ENCODE measurements at places on chromosomes 16 and 17.

- peak; percentile 70 for DNase-seq
These were observed 38.1 kb downstream of the SOST start for GRCh38 chr17:43720311-43721060.

GRCh38 chr16:12796498-12796897 lies 7.2 kb downstream of the CPPED1 start:
- DNase-seq, result no peak

GRCh38 chr17:75524269-75524969 lies 1.1 kb upstream of the LLGL2 start:
- no peak for DNase-seq

GRCh38 chr16:67437513-67437912 lies 6.6 kb downstream of the HSD11B2 start:
- DNase-seq, result no peak

GRCh38 chr17:32159586-32160438 lies 17.5 kb downstream of the RHOT1 start:
- DNase-seq, result no peak

All from activated CD4-positive, alpha-beta T cell treated with anti-CD3 and anti-CD28 coated beads for 4 hours (primary cell).